SW 1271 (cell line): ENCODE measurements at places on chromosomes 7 and 10.

DNA sequence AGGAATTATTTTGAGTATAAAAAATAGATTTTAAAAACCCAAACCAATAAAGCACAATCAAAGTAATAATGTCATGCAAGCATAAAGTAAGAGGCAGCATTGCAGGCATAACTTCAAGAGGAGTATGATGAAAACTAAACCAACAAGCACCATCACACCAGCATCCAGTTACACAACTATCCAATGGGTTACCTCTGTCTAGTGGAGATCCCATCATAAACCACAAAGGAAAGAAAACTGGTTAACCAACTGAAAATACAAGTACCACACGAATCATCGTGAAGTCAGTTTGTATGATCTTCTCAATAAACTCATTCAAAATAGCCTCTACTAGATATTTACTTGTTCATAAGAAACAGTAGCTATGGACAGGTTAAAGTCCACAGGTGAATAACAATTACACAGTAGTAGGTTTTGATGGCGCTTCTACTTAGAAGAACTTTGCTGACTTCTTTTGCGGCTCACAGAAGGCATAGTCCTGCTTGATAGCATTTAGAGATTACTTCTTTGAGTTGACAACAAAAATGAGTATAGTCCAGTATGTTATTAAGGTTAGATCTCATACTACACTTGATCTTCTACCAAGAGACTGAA is 116.6 kb downstream of the MICU1 start:
- DNase-seq: no peak

- peak; percentile 9 for DNase-seq
These were observed 4.9 kb downstream of the COL17A1 start for GRCh38 chr10:104080762-104081161.

DNA sequence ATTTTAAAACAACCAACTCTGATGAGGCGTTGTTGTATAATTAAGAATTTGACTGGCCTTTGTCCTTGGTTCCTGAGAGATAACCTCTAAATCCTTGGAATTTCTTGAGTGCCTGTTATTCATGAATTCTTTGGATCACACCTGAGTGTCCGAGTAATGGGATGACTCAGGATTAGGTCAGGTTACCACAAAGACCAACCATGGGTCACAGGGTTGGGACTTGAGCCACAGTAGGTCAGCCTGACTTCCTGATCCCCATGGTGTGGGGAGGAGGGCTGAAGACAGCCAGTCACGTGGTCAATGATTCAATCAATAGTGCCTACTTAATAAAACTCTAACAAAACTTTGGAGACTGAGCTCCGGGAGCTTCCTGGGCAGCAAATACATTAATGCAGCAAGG is 192.5 kb downstream of the GFRA1 start:
- peak; percentile 23 for DNase-seq

GRCh38 chr10:102738692-102739121 is 5.0 kb upstream of the WBP1L start:
- no peak for DNase-seq

GRCh38 chr7:102279537-102280400 is 6.9 kb upstream of the SH2B2 start:
- DNase-seq: no peak

DNA sequence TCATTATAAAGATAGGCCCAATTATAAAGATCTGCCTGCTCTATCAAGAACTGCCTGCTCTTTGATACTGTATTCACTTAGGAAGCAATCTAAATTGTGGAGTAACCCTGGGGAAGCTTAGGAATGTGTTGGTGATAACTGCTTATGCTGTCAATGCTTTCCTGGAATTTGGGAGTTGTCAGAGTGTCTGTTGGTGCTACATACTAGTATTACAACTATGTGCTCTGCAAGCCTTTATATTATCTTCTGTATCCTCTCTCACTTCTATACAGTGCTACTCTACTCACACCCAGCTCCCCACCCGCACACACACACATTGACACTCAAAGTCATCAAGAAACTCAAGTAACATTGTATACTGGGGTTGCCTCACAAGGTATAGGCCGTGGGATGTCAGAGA is 6.1 kb downstream of the ZNF277 start:
- no peak for DNase-seq

DNA sequence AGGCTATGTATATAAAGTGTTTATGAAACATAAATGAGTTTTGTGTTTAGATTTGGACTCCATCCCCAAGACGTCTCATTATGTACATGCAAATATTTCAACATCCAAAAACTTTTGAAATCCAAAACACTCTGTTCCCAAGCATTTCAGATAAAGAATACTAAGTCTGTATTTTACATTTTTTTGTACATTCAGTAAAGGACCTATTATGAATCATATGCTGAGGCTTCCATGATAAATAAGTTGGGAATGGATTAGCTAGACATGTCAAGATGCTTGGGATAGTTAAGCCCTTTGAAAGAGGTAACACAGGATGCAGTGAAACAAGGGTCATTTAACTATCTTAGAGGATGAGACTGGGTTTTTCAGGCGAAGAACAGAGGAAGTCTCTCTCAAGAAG is 262.9 kb downstream of the SNX13 start:
- DNase-seq: no peak

GRCh38 chr7:104951546-104951945 is 62.5 kb upstream of the KMT2E start:
- no peak for DNase-seq

GRCh38 chr10:93945819-93946218 is 47.9 kb upstream of the PLCE1 start:
- no peak for DNase-seq

- DNase-seq: no peak
These were observed 49.3 kb upstream of the ZNF716 start for GRCh38 chr7:57400531-57401155.

DNA sequence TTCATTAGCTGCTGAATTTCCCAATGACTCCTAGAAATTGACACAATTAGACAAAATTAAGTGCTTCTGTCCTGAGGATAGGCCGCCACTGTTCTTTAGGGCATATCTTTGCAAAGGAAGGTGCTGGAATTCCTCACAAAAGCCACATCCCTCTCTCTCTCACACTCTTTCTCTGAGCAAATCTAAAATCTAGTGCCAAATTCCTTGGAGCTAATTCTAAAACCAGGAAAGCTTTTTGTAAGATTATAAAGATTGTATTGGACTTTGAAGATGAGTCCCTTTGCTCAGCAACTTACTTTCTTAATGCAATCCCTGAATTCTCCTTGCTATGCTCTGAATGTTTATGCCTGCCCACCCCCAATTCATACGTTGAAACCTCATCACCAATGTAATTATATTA is 288.9 kb downstream of the KCNMA1 start:
- DNase-seq: no peak

- DNase-seq: no peak
These were observed 90.1 kb downstream of the PIP4K2A start for GRCh38 chr10:22624287-22624738.

DNA sequence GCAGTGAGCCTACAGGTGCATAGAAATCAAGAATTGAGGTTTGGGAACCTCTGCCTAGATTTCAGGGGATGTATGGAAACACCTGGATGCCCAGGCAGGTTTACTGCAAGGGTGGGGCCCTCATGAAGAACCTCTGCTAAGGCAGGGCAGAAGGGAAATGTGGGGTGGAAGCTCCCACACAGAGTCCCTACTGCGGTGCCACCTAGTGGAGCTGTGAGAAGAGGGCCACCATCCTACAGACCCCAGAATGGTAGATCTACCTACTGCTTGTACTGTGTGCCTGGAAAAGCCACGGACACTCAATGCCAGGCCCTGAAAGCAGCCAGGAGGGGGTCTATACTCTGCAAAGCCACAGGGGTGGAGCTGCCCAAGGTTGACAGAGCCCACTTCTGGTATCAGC is 533.5 kb downstream of the GPAM start:
- DNase-seq: no peak

DNA sequence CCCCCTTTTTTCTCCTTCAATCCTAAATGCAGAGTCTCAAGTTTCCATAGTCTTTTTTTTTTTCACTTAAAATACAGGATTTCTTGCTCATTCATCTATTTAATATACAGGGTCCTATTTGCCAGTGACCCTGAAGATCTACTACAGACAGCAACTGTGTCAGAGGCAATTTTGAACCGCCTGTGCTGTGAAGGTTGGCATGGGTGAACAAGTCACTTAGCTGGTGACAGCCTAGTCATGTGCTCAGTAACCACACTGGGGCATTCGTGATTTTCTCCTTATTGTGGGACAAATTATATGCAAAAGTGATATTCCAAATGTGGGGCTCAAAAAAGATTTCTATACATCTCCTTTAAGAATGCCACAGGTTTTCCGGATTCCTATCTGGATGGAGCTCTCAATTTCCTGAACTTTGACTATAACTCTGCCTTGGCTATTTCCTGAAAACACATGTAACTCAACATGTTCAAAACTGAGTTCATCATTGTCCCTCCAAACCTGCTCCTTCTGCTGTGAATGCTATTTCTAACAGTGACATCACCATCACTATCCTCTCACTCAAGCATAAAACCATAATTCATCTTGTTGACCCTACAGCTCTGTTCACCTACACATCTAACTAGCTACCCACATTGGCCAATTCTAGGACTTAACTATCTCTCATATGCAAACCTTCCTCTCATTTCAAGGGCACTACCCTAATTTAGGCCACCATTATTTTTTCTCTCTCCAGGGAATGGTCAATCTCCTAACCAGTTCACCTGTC is 36.7 kb downstream of the CDK6 start:
- no peak for DNase-seq

DNA sequence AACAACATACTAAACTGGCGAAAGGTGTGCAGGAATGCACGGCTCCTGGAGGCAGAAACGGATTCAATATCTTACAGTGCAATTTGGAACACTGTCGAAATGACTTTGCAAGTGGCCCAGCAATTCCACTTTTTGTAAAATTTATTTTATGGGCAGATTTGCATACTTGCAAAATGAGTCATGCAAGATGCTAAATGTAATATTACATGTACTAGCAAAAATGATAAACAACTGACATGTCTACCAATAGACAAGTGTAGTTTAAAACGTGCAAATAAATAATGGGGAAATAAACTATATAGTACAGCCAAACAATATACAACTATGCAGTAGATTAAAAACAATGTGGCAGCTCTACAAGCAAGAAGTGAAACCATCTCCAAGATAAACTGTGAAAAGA is 97.7 kb downstream of the ARHGAP12 start:
- no peak for DNase-seq

- DNase-seq: no peak
These were observed 152.4 kb downstream of the ARID5B start for GRCh38 chr10:62053860-62054259.

DNA sequence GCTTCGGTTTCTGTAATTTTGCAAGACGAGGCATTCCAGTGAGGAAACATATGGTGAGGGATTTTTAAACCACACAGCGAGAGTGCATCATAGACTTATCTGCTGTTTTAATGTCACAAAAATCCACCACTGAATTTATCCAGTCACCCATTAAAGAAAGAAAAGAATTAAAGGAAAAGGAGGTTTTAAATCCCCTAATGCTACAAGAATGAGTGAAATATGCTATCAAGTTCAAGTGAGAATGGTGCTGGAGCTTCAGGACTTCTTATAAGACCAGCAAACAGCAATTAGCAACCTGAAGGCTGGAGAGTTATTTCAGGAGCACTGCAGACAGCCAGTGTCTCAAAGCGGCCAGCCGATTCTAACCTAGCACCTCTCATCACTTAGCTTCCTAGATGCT is 439.1 kb upstream of the MGMT start:
- no peak for DNase-seq

DNA sequence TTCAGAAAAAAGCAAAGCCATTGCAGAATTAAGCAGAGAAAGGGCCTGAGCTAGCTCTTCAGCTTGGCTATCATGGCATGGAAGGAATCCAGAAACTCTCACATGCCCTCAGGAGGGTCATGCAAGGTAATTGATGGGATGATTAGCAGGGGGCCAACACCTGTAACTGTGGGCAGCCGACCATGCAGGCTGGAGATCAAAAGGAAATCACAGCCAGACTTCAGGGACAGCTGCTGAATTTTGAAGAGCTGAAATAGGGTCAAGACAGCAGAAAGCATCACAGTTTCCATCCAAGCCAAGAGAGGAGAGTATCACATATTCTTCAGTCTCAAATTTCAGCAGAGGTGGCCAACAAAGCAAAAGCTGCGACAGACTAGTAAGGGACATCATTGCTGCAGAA is 239.6 kb upstream of the STEAP1 start:
- DNase-seq: no peak

DNA sequence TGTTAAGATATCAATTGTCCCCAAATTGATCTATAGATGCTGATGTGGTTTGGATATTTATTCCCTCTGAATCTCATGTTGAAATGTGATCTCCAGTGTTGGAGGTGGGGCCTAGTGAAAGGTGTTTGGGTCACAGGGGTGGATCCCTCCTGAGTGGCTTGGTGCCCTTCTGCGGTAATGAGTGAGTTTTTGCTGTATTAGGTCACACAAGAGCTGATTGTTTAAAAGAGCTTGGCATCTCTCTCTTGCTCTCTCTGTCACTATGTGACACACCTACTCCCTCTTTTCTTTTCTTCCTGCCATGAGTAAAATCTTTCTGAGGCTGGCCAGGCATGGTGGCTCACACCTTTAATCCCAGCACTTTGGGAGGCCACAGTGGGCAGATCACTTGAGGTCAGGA is 98.2 kb upstream of the KAT6B start:
- no peak for DNase-seq

GRCh38 chr10:109972372-109973001 is 35.3 kb upstream of the ADD3 start:
- no peak for DNase-seq

DNA sequence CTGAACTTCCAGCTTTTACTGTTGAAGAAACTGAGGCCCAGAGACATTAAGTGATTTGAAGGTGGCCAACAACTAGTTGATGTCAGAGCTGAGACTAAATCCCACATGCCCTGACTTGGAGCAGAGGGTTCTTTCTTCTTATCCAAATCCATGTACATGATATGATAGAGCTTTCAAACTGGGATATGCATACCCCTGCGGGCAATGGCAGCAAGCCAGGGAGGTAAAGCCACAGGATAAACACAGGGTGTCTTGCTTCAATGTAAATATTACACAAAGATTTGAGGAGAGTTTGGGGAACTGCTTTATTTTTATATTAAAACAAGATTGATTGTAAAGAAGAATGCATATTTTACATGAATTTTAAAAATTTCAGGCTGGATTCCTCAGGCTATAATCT is 2.3 kb upstream of the LRRC72 start:
- DNase-seq: no peak

DNA sequence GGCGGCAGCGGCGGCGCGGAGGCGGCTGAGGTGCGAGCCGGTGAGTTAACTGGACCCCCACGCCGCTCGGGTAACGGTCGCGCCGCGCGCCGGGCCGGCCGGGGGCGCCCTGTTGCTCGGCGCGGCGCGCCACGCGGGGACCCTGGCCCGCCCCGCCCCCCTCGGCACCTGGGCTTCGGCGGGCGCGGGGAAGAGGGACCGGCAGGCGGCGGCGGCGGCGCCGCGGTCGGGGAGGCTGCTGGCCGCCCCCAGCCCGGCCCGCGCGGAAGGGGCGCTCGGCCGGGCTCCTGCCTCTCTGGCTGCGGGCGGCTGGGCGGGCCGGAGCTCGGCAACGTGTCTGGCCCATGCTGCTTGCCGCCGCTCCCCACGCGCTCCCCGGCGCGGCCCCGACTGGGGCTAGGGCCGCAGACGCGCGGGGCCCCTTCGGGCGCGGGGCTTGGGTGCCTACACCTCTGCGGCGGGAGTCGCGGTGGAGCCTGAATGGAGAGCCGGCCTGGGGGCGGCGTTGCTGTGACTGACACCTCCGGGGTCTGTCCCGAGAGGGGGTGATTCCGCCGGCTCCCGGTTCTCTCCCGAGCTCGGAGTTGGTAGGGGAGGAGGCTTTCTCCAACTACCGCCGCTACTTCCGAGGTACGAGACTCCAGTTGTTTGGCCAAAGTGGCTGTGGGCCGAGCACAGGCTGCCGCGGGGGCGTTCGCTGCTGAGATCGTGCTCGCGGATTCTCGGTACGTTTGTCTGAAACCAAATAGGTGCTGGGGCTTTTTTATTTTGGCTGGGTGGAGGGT is 494 bp downstream of the PALS2 start:
- DNase-seq: peak; percentile 25
